NCI-H187 (cell line): ENCODE measurements at places on chromosomes 7 and 10.

GRCh38 chr7:37040330-37040729 is 316.0 kb upstream of the AOAH start:
- no peak for DNase-seq

DNA sequence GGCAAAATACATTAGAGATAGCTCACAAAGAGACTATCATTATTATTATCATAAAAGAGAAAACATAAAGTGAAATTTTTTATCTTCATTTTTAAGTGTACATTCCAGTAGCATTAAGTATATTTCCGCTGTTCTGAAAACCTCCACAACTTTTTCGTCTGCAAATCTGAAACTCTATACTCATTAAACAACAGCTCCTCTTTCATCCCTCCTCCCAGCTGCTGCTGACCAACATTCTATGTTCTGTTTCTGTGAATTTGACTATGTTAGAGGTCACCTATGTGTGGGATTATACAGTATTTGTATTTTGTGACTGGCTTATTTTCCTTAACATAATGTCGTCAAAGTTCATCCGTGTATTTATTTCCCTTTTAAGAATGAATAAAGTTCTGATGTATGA is 429.3 kb upstream of the TPK1 start:
- DNase-seq = no peak

DNA sequence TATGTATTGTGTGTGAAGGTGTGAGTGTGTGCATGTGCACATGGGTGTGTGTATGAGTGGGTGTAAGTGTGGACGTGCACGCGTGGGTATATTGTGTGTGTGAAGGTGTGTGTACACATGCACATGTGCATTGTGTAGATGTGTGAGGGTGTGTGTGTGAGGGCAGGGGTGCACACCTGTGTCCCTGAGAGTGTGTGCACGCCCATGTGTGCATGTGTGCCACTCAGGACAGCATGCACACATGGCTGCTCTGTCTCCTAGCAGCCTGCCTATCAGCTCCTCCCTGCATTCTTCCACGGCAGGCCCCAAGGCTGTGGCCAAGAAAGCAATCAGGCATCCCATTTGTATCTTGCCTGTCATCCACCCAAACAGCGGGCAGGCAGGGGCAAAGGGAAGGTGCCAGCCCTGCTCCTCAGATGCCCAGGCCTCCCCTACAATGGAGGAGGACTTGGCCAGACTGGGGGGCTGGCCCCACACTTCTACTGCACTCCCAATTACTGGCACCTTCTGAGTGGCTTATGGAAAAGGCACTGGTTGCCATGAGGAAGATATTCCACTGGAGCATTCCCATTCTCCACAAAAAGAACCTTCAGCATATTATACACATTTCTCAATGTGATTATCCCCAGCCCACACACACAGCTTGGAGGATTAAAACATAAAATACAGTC is 380.4 kb upstream of the ZMIZ1 start:
- DNase-seq = no peak

GRCh38 chr10:107163076-107163855 is 1.2 kb downstream of the SORCS1 start:
- DNase-seq = no peak

DNA sequence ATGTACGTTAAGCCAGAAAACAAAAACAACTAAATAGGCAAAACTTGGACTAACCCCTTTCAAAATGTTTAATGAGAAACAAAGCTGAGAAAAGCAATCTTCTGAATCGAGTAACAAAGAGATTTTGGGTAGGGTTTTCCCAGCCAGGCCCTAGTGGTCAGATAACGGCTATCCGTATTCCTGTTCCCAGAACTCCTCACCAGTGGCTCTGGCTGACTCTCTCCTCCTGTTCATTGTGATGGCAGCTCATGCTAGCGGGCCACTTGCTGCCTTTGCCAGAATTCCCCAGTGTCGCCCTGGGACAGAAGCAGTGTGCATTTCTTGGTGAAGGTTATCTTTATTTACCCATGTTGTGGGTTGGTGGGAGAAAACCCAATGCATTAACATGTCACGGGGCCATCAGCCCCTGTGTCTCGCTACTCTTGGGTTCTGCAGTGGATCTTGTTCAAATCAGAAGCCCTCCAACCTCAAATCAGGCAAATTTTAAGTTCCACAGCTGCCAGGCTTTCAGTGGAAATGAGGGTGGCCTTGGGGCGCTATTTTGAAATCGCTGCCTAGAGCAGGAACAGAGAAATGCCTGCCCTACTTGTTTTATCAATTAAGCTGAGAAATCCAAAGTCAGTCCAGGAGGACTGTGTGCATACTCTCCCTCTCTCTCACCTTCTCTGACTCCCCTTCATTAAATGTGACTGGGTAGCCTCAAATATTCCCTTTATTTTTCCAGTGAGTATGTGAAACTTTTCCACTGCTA is 164.5 kb upstream of the NPVF start:
- no peak for DNase-seq

GRCh38 chr7:24036033-24036412 is 248.0 kb upstream of the NPY start:
- DNase-seq = no peak

DNA sequence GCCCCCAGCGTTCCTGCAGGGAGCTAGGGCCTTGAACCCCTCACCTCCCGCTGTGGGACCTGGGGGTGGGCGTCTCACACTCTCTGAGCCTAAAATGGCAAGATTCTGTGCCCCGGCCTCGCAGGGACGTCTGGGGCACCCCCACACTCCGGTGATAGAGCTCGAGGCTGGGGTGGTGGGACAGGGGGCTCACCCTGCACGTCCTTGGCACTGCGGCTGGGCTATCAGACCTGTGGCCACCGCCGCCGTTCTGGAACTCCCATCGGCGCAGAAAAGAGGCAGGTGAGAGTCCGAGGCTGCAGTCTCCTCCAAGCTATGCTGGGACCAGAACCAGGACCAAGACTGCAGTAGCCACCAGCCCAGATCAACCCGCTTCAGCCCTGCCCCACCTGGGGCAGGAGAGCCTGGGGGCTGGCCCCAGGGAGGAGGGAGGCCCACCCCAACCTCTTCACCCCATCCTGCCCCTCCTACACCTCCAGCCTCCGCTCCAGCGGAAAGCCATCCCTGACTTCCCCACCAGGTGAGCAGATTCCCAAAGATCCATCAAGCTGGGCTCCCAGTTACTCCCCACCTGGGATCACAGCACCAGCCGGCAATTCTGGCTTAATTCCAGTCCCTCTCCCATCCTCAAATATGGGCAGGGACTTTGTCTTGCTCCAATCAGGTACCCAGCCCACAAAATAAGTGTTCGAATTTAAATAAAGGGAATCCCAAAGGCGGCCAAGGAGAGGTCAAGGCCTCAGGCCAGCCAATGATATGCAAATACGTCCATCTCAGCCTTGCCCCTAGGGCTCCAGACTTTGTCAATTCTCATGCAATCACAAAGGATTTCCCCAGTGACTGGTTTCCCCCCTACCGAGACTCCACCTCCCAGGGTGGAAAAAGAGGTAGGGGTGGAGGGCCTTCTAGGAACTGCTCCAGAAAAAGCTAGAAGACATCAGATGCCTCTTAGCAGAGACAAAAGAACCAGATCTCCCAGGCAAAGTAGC is 16.4 kb downstream of the TNRC18 start:
- DNase-seq = no peak

DNA sequence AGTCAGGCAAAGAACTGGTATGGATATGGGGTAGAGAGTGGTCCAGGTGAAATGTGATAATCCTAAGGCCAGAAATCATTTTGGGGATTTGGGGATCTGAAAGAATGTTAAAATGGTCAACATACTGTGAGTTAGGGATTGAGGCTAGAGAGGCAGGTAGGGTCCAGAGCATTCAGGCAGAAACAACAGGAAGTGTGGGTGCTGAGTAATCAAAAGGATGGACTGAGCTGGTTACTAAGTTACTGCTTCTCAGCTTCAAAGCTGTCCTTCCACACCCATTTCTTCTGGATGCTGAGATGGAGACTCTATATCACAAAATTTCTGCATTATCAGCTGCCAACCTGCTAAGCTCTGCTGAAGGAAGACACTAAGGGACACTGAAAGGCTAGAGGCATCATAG is 30.6 kb upstream of the PRKCQ start:
- DNase-seq = no peak

DNA sequence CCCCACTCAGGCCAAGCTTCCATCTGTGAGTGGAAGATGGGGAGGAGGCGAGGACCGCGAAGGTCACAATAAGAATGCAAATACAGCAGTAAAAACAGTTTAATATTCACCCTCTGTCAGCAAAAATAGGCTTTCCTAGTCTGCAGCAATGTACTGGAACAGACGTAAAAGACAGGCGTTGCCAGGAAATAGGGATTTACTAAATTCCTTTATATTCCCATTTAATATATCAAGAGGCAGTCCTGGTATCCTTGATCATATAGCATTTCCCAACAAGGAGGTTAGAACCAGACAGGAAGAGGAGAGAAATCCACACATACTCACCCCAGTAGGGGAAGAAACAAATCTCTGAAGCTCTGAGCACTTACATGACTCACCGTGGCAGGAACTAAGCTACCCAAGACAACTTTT is 1054.9 kb upstream of the C7orf33 start:
- DNase-seq = no peak

GRCh38 chr10:36451391-36451970 is 673.9 kb upstream of the ANKRD30A start:
- no peak for DNase-seq

DNA sequence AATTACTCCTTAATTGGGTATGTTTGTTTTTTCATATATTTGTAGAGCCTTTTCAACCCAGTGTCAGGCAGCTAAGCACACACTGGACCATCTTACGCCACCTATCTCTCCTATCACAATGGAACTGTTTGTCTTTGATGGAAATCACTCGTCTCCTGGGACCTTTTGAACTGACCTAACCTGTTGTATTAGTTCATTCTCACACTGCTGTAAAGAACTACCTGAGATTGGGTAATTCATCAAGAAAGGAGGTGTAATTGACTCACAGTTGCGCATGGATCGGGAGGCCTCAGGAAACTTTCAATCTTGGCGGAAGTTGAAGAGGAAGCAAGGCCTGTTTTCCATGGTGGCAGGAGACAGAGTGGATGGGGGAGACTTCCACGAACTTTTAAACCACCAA is 182.0 kb downstream of the TCERG1L start:
- no peak for DNase-seq

- DNase-seq = no peak
Measured at GRCh38 chr7:106152313-106152665, 40.2 kb upstream of the SYPL1 start.

- DNase-seq = no peak
Measured at GRCh38 chr10:71274901-71275796, 43.9 kb upstream of the SLC29A3 start.

- no peak for DNase-seq
Measured at GRCh38 chr7:153628825-153629224, 423.4 kb upstream of the DPP6 start.

DNA sequence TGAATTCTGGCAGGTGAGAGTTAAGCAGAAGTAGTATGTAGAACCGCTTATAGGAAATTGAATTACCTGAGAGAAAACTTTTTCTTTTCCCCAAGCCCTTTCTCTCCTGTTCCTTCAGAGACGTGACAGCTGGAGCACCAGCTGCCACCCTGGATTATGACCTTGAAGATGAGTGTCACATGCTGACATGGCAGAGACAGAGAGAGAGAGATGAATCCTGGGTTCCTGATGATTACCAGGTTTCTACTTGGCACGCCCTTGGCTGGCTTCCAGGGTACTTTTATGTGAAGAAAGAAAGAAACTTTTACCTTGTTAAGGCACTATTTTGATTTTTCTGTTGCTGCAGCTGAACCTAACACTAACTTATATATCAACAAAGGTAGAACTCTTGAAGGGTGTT is 99.9 kb downstream of the GPR26 start:
- no peak for DNase-seq

DNA sequence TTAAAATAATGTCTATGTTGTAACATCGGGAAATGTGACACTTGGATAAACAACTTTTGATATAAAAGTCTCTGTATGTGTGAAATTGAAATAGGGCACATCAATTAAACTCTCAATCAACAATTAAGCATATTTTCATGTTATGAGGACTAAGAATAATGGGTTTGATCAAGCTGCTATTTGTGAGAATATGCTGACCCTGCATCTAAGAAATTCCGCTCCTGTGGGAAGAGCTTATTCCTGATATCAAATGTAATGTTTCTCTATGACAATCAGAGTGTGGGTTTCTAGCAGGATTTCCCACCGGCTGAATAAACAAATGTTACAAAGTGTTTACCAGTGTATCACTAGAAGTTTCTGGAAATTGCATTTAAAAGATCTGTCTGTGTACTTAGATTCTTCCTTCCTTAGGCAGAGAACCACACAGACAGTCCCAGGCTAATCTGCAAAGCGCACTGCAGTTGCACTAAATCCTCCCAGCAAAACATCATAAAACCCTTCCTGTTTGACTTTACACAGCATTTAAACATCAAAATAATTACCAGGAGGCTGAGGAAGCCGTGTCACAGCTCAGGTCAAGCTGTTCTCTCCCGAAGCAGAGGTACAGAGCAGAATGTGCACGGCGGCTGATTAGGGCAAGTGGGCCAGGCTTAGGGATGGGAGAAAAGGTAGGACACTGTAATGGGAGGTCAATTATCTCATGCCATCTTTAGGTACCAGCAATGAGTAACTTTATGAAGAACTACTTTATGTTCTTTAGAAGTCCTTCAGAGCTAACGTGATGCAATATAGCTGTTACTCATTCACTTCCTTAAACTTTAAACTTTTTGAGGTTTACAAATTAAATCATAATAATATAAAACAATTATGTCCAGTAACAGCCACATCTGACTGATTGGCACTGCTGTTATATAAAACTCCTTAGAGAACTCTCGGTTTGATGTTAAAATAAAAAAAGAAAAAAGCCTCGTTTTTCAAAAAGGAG is 109.1 kb upstream of the CTTNBP2 start:
- no peak for DNase-seq

- DNase-seq = no peak
Measured at GRCh38 chr7:36245684-36246299, 92.7 kb downstream of the EEPD1 start.

DNA sequence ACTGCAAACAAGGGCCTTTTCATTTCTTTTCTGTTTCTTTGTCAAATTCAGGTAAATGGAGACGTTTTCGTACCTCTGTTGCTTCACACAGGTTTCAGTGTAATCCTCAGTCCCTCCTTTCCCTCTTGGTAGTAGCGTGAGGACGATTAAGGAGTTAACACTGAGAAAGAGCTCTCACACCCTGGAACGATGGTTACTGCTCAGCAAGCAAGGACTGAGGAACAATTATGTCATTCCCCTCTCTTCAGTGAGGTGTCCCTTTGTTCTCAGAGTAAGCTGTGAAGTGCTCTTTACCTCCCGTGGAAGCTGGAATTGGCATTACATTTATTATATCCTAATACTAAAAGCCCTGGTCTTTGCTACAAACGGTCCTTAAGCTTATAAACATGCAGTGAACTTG is 95.9 kb downstream of the FANK1 start:
- no peak for DNase-seq

DNA sequence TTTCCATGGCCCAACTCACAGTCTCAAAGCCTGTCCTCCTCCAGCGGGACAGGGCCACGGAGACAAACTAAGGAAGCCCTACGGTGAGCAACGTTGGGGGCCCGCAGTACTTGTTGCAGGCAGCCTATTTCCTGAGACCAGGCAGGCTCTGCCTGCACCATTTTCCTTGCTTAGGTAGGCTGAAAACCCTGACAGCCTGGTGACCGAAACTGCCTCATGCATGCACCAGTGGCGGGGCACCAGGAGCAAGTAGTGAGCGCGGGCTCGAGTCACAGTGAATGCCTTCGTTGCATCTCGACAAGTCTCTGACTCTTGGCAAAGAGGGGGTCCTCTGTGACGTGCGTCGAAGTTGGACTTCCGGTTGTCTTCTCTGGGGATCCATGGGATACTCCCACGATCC is 23.3 kb upstream of the ZNF273 start:
- DNase-seq = no peak
